Stimulated activated CD4-positive, alpha-beta T cell treated with anti-CD3 and anti-CD28 coated beads, Interleukin-15, amount 100 ng/mL, for 1 hour (primary cell): ENCODE measurements at places on chromosomes 3 and 15.

- no peak for DNase-seq
Observed at GRCh38 chr3:98272126-98272525, 8.1 kb downstream of the OR5H6 start.

DNA sequence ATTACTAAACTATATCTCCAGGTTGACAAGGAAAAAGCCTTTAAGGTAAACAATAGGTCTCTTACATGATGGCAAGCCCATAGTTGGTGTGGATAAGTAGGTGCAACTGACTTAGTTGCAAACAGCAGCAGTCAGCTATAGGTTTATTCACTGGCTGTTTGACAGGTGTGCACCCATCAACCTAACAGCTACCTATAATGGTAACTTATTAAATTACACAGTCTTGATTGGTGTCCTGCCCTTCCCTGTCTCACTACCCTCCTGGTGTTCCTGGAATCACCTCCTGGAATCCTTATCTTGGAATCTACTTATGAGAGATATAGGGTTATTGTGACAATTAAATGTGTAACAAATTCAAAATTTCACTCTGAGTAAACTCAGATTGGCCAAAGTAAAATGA is 467.8 kb upstream of the UBE2E2 start:
- DNase-seq = no peak

DNA sequence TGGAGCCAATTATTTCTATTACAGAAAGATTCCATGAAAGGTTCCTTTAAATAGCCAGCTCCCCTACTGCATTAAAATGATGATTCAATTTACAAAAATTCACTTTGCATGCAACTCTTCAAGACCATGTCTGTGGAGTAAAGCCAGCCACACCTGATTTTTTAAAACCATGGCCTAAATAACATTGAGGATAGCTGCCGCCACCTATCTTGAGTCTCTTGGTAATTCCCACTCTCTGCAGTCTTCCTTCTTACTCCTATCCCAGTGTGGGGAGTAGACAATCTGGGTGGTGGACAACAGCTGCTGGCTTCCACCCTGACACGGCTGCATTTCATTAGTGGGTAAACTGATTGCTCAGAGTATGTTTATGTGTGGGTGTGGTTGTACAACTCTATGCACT is 10.7 kb downstream of the LRTM1 start:
- DNase-seq = no peak

GRCh38 chr3:49625071-49625470 is 49.1 kb upstream of the APEH start:
- no peak for DNase-seq

DNA sequence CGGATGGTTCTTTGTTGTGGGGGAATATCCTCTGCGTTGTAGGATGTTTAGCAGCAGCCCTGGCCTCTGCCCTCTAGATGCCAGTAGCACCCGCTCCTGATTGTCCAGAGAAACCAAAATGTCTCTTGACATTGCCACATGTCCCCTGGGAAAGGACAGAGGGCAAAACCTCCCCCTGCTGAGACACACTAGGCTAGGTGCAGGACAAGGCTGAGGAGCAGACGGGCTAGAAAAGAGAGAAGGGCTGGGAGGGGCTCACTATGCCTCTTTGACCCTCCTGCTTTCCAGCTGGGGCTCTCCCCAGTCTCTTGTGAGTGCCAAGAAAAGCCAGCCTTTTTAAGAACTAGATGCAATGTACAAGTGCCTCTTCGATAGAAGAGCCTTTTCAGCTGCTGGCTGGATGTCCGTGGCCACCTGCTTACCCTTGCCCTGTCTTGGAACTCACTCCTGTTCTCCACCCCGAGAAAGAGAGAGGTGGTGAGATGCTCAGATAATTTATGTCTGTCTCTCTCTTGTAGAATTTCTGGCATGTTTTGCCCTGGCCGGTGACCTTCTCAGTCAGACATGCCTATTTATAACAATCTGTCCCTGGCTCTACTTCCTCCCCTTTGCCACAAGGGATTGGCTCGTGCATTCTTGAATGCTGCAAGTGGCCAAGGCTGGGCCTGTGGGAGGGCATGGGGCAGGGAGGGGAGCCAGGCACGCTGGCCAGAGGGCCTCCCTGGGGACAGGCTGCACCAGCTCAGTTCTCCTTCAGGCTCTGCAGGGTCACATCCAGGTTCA is 142.6 kb downstream of the RPLP1 start:
- DNase-seq = no peak

DNA sequence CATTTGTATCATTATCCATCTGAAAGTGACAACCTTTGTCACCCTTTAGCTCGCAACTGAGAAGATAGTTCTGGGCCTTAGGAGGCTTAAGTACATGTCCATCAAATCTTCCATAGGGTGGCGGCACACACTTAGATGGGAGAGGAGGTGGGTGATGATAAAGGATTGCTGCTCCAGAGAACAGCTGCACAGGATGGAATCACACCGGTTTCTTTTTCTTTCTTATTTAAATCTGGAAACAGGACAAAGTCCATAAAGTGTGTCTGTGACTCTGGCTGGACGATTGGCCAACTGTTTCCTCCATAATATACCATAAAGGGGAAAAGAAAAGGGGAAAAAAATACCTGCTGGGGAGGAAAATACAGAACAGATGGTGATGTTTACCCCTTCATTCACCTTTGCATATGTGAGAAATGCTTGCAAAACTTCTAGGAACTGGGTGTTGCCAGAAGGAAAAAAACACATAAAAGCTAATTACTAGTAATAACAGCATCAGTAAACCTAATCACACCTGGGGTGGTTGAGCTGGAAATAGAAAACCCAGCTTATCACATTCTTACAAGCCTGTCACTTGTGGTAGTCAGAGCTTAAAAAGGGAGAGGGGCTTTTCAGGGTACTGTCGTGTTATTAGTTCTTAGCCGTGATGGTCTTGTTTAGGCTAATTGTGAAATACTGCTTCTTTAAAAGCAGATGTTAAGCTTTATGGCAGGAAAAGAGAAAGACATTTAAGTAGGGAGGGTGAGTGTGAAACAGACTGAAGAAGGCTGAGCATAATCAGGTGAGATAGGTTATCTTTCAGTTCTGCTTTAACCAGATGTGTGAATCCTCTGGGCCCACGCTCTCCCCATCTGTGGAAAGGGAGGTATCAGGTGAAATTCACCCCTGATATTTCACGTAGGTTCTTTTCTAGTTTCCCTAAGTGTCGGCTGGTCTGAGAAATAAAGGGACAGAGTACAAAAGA is 16.7 kb downstream of the C2CD4A start:
- DNase-seq = no peak

- DNase-seq = no peak
Observed at GRCh38 chr3:132220986-132221385, 96.2 kb upstream of the ACP3 start.

GRCh38 chr3:46067401-46067800 is 40.1 kb upstream of the XCR1 start:
- DNase-seq = no peak

- DNase-seq = no peak
Observed at GRCh38 chr3:139318826-139319225, 25.0 kb upstream of the MRPS22 start.

DNA sequence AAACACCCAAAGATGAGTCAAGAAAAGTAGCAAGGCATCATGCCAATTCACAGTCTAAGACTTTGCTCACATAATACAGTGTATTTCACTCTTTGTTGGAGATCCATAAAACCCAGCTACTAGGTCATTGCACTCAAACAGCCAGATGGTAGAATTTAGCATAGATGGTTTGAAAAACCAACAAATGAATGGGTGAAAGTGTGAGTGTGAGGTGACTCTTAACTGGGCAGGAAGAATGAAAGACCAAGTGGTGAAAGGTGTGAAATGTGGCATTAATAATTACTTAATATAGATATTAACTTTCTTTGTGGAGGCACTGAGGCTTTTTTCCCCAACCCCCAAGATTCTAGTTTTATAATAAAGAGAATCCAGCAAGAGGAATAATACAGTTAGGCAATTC is 159.5 kb downstream of the SQOR start:
- no peak for DNase-seq

DNA sequence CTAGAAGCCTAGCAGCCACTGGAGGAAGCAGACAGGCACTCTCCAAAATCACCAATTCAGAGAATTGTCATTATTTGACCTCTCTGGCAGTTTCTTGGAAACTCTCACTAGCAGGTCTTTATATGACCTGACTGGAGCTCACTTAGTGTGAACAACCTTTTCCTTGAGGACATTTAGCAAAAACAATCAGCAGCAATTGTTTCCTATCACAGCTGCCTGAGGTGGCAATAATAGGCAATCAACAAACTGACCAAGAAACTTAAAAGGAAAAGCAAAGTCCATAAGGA is 162.4 kb upstream of the STT3B start:
- no peak for DNase-seq

GRCh38 chr3:157683668-157684067 is 180.5 kb upstream of the VEPH1 start:
- DNase-seq = no peak

DNA sequence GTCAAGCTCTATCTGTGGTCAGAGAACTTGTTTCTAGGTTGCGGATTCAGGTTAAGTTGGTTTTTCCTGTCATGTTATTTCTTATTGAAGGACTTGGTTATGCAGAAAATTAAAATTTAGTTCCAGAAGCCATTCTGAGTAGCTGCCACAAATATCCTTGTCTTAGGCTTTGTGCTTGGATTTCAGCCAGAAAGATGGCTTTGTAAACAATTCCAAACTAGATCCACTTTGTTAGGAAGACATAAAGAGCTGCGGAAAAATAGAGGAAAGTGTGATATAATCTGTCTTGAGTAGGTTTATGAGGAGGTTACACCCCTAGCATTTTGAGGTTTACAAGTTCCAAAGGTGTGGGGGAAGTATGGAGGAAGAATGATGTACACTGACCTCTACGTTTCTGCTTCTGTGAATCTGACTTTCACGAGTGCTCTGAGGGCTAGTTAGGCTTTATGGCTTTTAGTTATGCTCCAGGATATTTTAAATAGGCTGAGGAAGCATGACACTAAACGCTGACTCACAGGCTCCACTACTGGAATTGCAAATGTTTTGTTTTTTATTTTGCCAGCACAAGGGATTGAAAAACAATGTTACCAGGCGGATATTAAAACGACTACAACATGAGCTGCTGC is 46.3 kb upstream of the UTS2B start:
- DNase-seq = no peak

DNA sequence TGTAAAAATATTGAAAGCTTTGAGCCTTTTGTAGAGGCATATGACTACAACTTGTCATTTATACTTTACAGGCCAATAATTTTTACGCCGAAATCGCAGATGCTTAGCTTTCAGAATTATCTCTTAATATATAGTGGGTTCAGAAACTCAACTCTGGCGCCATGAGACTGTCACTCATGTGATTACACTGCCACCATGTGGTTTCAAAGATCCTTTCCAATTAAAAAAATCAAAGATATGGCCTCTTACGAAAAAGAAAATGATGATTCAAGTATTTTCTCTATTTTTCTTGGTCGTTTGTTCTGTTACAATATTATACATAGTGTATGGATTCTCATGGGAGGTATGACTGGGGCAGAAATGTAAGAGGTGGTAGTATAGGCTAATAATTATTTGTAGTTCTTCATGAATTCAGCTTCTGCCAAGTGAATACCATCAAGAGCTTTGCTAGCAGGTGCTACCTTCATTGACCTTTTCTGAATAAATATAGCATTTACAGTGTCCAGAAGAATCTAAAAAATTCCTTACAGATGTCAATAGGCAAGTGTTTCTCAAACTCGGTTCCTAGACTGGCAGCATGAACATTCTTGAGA is 751.7 kb upstream of the GOLIM4 start:
- no peak for DNase-seq
